Stimulated activated CD8-positive, alpha-beta memory T cell treated with anti-CD3 and anti-CD28 coated beads, Interleukin-4, amount 100 ng/mL, for 4 hours (primary cell): ENCODE measurements at places on chromosomes 4 and X.

DNA sequence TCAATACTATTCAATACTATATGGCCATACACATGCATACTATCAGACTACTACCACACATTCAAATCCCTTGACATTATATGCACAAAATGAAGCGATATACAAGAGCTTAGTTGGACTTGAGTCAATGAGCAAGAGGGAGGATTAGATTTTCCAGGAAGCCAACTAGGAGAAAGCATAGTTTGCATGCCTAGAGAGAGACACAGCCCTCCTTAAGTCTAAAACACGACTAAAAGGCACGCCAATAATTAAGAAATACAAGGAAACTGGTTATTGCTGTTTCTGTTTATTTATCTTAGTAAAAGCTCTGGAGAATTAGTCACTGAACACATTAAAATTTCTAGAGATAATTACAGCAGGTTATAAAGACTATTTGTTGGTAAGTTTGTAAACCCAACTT is 21.8 kb downstream of the MBNL3 start:
- no peak for DNase-seq

DNA sequence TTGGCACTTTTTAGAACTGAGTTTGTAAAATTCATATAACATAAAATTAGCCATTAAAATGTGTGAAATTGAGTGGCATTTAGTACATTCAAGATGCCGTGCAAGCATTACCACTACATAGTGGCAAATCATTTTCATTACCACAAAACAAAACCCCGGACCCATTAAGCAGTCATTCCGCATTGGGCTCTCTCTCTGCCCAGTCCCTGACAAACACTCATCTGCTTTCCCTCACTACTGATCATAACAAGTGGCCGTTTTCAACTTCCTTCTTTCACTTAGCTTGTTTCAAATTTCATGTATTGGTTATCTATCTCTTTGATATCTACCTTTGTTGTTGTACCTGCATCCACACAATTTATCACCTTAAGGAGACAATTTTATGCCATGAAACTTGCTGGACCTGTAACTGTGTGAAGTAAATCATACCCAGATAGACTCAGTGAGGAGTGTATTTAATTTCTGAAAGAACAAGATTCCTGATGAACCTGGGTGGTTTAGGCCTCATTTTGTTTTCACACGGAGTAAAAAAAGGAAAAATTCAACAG is 202.1 kb downstream of the OR13H1 start:
- no peak for DNase-seq

GRCh38 chrX:727738-728621 is 97.4 kb downstream of the SHOX start:
- DNase-seq: no peak

GRCh38 chrX:19513383-19513782 is 1.9 kb downstream of the MAP3K15 start:
- DNase-seq: no peak

- no peak for DNase-seq
Observed at GRCh38 chrX:121258545-121258944, 211.1 kb downstream of the GLUD2 start.
